ENCODE measurements at places on chromosomes 6 and 20. TPM values are rescaled to one million over a fixed set of nuclear protein-coding genes. Genes with fewer than 3 reads are reported as not detected.

DNA sequence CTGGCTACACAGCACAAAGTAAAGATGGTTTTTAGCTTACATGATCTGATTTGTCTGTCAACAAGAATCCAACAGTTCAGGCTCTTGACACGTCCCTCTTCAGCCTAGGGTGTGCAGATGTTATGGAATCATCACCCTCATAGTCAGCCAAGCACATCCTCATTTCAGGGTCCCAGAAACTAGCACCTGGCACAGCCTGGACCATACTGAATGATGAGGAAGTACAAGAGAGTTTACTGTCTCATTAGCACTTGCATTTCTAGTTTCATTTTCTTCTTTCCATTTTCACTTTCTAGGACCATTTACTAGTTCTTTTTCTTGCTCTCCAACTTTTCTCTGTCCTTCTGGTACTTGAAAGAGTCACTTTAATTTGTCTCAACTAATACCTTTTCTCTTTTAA lies 6.5 kb downstream of the RIPOR2 start:
- no peak for DNase-seq

- no peak for DNase-seq
Measured at GRCh38 chr20:63962426-63963347, 6.5 kb upstream of the UCKL1 start.

DNA sequence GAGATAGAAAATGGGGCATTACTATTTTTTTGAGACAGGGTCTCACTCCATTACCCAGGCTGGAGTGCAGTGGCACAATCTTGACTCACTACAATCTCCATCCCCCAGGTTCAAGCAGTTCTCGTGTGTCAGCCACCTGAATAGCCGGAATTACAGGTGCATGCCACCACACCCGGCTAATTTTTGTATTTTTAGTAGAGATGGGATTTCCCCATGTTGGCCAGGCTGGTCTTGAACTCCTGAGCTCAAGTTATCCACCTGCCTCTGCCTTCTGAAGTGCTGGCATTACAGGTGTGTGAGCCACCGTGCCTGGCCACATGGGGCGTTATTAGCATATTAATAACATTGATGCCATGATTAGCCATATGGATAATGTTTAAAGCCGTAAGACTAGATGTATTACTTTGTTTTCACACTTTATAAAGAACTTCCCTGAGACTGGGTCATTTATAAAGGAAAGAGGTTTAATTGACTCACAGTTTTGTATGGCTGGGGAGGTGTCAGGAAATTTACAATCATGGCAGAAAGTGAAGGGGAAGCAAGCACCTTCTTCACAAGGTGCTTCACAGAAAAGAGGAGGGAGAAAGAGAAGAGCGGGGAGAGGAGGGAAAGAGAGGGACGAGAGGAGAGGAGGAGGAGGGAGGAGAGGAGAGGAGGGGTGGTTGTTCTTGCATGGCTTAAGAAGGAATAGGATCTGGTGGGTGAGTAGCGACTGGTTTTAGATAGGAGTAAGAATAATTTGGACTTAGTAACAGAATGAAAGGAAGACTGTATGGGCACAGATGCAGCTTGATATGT lies 51.9 kb downstream of the MYO6 start:
- DNase-seq: no peak

DNA sequence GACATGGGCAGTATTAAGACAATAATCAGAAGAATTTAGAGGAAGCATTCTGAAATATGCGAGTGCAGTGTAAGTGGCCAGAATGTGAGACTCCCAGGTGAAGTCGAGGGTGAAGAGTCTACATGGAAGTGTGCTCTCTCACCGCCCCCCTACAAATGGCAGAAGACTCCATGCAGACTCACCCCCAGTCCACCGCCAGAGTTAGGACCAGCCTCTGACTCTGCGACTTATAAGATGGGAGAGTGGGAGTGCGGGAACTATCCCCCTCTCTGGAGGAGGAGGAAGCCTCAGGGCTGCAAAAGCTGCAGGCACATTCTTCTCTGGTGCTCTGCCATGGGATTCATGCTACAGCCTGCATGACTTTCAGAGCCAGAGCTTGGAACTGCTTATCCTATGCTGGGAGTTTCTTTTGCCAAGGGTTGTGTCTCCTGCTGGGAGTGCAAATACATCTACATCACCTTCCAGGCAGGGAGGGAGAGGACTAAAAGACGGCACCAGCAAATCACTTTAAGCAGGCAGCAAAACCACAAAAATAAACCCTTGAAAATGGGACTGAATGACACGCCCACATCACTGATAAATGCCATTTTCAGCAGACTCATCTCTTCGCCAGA lies 206.7 kb upstream of the SULF2 start:
- no peak for DNase-seq

DNA sequence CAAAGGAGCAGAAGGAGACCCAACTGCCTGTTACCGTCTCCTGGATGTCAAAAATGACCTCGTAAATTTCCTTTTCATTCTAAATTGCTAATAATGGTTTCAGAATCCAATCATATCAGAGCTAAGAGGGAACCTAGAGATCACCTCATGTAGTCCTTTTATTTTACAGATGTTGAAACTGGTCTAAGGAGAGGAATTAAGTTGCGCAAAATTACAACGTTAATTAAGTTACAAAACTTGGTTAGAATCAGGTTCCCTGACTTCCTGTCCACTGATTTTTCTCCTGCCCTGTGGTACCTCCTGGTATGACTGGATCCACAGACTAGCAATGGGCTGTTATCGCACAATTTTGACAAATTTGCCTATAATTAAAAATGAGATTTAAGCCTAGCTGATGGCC lies 9.0 kb upstream of the STK38 start:
- no peak for DNase-seq

- no peak for DNase-seq
Measured at GRCh38 chr6:13354331-13355042, 26.1 kb upstream of the TBC1D7 start.

- no peak for DNase-seq
Measured at GRCh38 chr20:48377940-48378339, 449.9 kb downstream of the PREX1 start.

- DNase-seq: no peak
Measured at GRCh38 chr20:8212286-8212685, 80.2 kb downstream of the PLCB1 start.

DNA sequence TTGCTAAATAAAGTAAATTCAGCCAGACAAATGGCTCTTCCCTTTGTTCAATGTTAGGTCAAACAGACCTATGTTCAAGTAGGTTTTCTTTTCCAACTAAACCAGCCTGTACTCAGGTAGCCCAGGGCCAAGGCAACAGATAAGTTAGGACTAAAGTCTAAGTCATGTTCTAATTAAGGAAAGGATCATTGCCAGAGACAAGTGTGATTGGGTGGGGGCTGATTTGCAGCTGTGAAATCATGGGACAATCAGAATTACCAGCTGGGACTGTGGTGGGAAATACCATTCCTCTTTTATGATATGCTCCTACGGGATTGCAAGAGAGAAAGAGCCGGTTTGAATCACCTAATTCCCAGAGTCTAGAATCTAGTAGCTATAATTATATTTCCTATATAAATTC lies 4.2 kb upstream of the FBXO30 start:
- DNase-seq: no peak

DNA sequence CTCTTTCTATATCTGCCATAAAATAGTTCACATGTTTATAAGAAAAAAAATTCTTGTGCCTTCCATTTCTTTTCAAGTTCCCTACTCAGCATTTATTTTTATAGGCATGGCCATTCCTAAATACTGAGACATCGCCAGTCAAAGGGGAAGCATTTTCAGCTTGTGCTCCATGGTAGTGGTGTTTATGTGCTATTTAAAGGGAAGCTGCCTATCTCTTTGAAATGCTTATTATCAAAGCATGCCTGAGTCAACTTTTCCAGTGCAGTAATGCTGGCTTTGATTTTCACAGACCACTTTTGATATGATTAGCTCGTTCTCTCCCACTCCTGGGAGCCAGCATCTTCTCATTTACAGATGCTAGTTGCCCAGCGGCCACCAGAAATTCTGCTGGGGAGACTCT lies 124.1 kb upstream of the RIN2 start:
- no peak for DNase-seq

KIF13A gene
- 37.8 TPM for polyA plus RNA-seq

LTB gene
- polyA plus RNA-seq: 1.2 TPM

BPIFB1 gene
- polyA plus RNA-seq: not detected

BPIFB2 gene
- polyA plus RNA-seq: not detected

ULBP1 gene
- polyA plus RNA-seq: 1.9 TPM

MAP3K5 gene
- polyA plus RNA-seq: 6.1 TPM

EPPIN gene
- polyA plus RNA-seq: 0.32 TPM

ADTRP gene
- polyA plus RNA-seq: 0.72 TPM

MMUT gene
- polyA plus RNA-seq: 56.4 TPM

All from right renal cortex interstitium (tissue), 3 donors.